ENCODE measurements at places on chromosomes 1 and 21.

DNA sequence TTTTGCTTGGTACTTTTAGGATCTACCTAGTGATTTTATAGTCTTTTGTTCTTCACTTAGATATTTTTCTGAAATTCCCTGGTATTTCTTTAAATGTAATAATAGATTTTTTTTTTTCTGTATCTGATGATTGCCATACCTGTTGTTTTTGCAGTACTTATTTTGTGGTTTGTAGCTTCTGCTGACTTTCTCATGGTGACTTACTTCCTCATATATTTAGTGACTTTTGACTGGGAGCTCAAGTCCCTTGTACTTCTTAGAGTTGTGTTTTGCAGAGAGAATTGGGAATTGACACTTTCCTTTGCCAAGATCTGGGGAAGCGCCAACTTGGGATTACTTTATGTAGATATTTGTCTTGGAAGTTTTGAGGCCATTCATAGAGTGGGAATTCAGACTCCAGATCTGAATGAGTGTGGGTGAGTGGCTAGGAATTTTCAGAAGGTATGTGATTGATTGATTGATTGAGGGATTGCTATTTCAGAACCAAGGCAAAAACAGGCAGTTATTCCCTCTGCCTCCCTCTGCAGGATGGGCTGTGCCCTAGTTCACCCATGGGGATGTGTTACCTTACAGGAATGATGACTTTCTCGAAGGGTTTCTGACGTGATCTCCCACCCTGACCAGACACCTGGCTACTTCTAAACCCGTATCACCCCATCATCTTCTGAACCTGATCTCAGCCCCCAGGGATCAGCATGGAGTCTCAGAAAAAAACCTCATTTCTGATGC is 219.5 kb downstream of the URB2 start:
- DNase-seq: no peak

- no peak for DNase-seq
Measured at GRCh38 chr1:204359474-204360255, at the start of gene PLEKHA6. PLEKHA6 (minus strand) TSS chr1:204359929; CDS start chr1:204273727, 86,202 bp downstream.

DNA sequence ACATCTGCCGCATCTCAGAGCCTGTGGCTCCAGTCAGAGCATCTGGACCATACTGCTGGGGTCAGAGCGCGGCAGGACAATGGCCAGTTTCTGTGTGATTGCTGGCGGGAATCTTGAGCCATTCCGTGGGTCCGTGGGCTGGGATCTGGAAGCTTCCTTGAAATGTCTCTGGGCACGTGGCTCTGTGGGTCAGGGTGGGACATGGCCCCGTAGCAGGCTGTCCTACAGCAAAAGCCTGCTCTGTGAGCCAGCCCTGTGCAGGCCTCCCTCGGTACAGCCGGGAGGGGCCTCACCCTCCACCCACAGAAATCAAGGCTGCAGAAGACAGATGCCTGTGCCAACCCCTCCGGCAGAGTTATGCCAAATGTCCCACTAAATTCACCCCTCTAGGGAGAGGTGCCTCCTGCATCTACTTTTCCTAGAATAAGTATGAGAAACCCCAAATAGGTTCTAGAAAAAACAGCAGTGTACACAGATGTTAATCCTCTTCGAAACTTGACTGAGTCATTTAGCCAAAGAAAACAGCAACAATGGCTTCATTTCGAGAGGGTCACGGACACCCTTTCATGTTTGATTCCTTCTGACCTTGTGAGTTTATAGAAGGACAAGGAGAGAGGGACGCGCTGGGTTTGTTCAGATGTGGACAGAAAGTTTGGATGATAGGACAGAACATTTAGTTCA is 27.8 kb downstream of the COL18A1 start:
- no peak for DNase-seq

DNA sequence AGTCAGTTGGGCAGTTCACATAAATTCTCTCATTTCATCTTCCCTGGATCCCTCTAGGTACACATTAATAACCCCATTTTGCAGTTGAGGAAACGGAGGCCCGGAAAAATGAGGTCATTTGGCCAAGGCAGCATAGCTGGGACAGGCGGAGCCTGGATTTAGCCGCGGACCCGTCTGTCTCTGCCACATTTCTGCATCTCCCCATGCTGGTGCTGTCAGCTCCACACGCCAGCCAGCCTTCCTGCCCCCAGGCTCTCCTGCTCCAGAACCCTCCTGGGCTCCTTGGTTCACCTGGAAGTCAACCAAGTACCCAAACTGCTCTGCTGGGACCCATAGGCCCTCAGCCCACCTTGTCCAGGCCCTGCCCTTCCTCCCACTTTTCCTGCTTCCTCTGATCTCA is 7.6 kb downstream of the FOXO6 start:
- DNase-seq: no peak

DNA sequence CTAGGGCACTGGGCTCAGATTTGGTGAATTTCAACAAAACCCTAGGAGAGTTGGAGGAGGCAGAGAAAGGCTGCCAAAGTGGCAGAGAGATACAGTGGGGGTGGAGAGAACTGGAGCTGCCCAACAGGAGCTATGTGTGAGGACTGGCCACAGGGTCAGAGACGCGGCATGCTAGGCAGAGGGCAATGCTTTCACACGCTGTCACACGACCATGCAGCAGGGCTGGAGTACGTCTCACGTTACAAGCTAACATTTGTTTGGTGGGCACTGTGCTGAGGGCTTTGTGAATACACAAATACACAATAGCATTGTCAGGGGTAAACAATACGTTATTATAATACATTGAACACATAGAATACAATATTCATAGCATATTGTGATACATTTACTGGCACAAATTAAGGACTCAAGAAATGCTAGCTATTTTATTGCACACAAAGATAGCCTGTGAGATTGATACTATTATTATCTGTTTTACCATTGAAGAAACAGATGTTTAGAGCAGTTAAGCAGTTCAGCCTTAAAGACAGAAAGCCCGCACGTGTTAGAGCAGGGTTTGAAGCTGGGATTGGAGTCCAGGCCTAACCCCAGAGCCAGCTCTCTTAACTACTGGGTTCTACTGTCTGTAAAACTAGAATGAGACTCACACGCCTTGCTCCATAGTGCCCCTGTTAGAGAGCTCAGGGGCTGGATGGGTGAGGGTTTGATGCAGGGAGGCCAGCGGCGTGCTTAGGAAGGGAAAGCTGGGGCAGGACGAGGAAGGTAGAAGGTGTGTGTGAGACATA is 4.5 kb downstream of the RAB7B start:
- no peak for DNase-seq

DNA sequence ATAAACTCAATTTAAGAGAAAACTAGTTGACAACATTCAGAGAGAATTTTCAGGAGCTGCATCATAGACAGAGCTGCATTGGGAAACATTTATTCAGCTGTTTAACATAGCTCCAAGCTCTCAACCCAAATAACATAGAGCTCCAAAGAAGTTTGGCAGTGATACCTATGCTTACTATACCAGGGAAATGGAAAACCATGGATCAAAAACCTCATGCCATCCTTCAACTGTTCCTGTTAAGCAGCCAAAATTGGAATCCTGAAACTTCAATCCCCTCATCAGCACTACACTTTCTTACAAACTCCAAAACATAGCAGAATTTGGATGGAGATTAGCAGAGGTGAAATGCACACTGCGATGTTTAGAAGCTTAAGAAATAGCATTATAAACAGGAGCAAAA is 164.4 kb downstream of the USH2A start:
- no peak for DNase-seq

DNA sequence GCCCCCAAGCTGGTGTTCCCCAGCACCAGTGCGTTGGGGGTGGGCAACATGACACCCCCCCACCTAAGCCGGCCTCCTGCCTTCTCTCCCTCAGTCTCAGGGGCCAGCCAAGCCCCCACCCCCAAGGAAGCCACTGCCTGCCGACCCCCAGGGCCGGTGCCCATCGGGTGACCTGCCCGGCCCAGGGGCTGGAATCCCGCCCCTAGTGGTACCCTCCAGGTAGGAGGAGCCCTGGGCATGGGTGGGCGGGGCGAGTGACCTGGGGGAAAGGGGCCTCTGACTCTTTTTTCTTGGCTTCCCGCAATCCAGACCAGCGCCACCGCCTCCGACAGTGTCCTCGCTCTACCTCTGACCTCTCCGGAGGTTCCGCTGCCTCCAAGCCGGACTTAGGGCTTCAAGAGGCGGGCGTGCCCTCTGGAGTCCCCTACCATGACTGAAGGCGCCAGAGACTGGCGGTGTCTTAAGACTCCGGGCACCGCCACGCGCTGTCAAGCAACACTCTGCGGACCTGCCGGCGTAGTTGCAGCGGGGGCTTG is 1.3 kb upstream of the EFNA4 start:
- no peak for DNase-seq

GRCh38 chr1:46539972-46540371 is 11.5 kb downstream of the KNCN start:
- DNase-seq: no peak

DNA sequence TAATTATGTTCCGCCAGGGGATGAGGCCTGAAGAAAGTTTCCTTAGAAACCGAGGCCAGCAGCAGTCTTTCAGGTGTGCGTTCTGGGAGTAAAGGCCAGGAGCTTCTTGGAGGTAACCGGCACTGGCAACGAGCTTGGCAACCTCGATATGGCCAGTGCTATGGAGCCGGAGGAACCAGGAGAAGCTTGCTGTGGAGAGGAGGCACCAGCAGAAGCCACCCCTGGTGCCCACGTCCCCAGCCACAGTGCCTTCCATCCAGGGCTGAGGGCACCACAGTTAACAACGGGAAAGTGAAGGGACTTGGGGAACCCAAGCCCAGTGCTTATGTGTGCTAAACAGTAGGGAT is 41.5 kb upstream of the LIN9 start:
- no peak for DNase-seq

GRCh38 chr1:9375912-9376311 is 83.2 kb downstream of the SPSB1 start:
- DNase-seq: no peak

GRCh38 chr21:24046829-24047443 is 1560.3 kb downstream of the MRPL39 start:
- no peak for DNase-seq

DNA sequence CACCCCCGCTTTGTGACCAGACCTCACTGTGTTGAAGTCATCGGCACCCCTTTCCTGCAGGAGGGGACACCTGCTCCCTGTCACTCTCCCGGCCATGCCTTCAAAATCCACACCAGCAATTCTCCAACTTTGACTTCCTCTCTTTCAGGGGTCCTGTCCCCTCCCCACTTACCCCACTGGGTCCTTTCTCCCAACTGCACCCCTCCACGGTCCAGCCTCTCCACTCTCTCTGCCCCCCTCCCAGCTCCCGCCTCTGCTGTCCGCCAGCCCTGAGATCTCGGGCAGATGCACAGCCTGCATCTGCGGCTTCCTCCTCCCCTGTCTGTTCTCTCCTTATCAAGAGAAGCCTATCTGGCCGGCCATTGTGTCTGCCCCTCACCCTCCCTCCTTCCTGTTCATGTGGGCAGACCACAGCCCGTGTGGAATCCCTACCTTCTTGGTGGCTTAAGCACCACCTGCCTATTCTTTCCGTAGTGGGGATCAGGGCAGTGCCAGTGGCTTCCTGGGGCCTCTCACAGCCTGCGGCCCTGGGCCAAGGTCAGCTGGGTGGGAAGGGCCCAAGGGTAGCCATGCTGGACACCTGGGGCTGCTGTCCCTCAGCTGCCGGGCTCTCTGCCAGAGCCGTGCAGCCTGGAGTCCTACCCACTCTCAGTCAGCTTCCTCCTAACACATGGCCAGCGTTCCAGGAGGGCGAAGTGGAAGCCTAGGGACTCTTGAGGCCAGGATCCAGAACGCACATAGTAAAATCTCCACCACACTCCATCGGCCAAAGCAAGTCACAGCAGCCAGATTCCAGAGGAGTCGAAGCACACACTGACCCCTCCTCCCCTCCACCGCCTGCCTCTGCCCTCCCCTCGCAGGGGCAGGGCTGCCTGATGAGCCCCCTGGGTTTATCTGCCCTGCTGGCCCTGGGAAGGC is 5.1 kb upstream of the HES4 start:
- no peak for DNase-seq

DNA sequence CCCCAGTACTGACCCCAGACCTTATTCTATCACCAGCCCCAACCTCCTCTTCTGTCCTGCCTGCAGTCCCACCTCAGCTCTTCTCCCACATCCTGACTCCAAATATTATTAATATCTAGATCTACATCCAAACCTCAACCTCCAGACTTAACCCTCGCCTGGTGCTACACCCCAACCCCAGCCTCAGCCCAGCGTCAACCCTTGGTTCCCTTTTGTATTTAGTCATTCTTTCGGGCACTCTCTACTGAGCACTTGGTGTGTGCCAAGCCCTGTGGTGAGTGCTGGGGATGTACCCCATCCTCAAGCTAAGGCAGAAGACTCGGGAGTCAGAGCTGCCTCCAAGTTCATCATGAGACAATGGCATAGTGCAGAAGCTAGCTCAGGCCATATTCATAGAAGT is 1.1 kb downstream of the SHISAL2A start:
- no peak for DNase-seq

DNA sequence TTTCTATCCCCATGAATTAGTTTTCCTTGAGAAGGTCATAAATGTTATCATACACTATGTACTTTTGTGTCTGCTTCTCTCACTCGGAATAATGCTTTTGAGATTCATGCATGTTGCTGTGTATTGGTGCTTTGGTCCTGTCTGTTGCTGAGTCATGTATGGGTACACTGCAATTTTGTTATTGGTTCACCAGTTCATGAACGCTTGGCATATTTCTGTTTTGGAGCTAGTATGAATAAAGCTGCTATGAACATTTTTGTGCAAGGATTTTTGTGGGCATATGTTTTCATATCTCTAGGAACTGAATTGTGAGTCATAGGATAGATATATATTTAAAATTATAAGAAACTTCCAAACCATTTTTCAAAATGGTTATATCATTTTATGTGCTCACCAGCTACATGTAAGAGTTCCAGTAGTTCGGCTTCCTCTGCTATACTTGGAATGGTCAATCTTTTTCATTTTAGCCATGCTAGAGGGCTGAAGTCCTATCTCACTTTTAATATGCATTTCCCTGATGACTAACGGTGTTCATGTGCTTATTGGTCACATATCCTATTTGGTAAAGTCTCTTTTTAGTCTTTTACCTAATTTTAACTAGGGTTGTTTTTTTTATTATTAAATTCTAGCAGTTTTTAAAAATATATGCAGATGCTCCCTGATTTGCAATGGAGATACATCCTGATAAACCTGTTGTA is 38.2 kb downstream of the ETS2 start:
- DNase-seq: no peak

- no peak for DNase-seq
Measured at GRCh38 chr1:110173466-110174105, 23.3 kb downstream of the SLC6A17 start.

GRCh38 chr1:71657891-71658679 is 577.2 kb upstream of the ZRANB2 start:
- no peak for DNase-seq

Data from activated T-helper 1 cell treated with anti-CD3 and anti-CD28 coated beads, Interleukin-12 subunit alpha, Interleukin-12 subunit beta, Interleukin-2, Interleukin-4 antibody, amounts not matched to agents 30 ng/mL and 10 ng/mL and 1 ng/mL, durations not matched to agents 14 hours and 24 hours and 36 hours (primary cell).